KBM-7 (cell line): ENCODE measurements at places on chromosomes 12 and 14.

DNA sequence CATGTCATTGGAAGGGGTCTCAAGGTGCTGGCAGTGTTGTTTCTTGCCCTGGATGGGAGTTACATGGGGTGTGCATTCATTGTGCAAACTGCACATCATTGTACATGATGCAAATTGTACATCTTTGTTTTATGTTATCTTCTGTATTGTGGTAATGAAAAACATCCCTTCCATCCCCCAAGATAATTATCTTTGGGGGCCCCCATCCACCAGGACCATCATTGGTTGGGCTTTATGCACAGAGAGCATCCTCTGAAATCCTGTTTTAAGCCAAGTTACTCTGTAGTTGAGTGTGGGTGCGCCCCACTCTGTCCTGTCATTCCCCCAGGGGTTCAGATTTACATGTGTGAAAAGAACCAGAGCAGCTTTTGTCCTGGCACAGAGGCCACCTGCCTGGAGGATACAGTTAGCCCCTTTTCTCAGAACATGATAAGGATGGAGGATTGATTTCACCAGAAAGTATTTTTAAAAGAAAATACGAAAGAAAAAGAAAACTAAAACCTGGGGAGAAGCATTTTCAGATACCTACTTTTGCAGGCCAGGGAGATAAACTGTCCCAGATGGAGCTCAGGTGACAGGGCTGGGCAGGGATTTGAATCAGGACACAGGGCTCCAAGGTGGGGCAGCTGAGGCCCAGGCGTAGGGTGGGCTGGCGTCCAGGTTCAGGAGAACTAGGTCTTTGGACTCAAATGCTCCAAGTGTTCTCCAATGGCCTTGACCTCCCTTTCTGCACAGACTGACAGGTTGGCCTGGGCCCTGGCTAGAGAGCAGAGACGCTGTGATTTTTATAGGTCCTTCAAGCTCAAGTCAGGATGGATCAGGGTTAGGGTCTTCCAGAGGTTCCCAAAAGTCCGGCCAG, 17.2 kb downstream of the WSCD2 start:
- DNase-seq, result no peak

DNA sequence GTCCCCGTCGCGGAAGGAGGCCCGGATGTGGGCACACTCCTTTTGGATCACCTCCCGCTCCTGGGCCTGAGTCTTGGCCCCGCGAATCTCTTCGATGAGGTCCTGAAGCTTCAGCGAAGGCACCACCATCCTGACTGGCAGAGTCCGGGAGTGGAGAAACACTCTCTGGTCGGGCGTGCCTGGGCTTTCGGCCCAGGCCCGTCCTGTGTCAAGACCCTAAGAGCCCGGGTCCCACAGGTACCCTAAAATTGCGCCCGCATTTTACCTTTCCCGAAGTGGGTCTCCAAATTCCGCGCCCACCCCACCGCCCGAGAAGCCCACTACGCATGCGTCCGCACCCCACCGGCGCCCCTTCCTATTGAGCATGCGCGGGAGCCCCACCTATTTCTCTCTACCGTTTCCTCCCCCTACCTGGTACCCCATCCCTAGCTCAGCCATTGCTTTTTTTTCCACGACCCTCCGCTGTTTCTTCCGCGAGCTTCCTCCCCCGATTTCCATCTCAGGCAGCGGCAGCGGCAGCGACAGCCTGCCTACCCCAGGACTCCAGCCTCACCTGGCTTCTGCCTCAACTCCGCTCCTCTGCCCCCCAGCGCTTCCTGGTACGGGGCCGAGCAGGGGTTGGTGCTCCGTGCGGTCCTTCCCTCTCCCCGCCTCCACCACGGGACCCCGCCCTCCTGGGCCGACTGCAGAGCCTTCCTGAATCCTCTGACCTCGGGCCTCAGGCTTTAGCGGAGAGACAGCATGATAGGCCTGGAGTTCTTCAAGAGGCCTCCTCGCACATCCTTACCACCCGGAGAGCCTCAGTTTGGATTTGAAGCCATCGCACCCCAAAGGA, at the start of gene AP1G2:
Gene AP1G2, minus strand, starts transcription at position 606 of the 835 bp plus-strand sequence. Its CDS starts 477 bp downstream, at position 129.
- peak; percentile 92 for DNase-seq

GRCh38 chr14:64620910-64621309, 71.1 kb downstream of the PPP1R36 start:
- no peak for DNase-seq

DNA sequence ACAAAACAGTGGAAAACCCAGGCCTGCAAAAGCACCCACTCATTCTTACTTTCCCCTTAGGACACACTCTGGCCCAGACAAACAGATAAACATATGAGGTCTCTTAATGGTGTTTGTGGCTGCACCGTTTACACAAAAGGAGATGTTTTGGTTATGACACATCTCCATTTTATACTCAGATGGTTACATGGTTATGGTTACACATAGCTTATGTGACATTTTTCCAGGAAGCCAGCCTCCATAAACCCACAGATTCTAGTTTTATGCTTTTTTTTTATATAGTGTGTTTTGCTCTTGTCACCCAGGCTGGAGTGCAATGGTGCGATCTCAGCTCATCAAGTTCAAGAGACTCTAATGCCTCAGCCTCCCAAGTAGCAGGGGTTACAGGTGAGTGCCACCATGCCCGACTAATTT, 3.5 kb upstream of the KLRD1 start:
- DNase-seq, result no peak

DNA sequence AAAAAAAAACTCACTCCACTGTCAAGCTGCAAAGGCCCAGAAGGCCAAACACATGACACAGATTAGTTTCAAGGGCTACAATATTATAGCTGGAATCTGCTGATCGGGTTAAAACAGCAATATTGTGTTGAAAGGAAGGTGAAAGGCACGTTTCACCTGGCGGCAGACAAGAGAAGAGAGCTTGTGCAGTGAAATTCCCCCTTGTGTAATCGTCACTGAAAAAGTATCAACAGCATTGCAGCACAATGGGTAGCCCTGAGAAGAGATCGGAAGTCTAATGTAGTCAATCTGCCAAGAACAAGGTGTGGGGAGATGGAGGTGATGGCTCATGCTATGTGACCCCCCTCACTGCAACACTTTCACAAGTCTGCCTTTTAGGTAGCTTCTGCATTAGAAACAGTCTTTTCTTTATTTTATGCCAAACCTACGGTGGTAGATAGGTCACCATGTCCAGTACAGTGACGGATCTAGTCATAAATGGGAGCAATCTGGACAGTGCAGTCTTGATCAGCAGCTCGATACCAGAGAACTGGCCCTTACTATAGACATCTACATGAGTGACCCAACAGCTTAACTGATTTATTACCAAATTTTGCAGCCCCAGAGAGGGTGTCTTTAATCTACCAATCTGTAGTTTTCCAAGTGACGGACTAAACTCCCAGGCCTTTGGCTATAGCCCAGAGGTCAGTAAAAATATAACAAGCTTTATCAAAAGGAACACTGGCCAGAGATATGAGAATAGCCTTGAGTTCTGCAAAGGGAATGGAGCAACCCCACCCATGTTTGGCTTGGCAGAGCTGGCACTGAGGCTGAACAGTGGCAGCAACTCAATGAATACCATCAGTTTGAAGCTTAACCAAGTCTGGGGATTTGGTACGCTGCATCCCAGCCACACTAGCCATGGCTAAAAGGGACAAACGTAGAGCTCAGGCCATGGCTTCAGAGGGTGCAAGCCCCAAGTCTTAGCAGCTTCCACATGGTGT, 35.4 kb downstream of the SPTSSA start:
- no peak for DNase-seq

- no peak for DNase-seq
These were observed 18.8 kb downstream of the BCL11B start for GRCh38 chr14:99252940-99253868.

GRCh38 chr14:68390741-68391140, 402.1 kb downstream of the ZFP36L1 start:
- DNase-seq, result no peak

GRCh38 chr14:33465846-33466700, 484.8 kb downstream of the EGLN3 start:
- DNase-seq, result no peak

DNA sequence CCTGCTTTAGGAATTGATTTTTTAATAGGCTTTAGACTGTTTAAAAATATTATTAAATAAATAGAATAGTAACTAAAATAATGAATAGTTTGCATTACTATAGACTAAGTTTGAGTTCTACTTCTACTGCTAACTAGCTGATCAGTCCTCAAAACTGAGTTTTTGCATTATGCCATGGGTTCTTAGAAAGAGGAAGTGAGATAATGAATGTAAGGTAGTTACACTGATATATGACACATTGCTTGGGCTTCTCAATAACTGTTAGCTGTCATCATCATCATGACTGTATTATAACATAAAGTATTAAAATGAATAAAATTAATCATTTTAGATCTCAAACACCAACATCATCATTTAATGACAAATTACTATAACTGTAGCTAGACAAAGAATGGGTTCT, 949.7 kb downstream of the TRHDE start:
- DNase-seq, result no peak

- no peak for DNase-seq
These were observed 116.9 kb downstream of the DIP2B start for GRCh38 chr12:50621399-50622300.

DNA sequence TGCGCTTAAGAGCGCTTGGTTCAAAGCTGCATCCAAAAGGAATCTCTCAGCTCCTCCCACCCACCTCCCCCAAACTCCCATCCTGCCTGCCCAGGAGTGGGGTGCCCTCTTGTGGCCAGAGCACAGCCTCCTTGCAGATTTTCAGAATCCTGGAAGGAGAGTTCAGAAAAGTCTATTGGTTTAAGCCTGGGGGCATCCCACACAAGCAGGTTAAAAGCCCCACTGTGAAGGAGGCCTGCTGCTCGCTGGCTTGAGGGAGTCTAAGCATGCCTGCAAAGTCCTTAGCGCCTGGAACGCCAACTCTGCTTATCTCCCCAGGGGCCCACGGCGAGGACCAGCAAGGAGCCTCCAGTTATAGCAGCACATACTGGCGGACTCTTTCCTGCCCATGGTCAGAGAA, 297.1 kb downstream of the KSR2 start:
- DNase-seq, result peak; percentile 16

GRCh38 chr12:6372403-6373003, 2.9 kb downstream of the SCNN1A start:
- DNase-seq, result peak; percentile 84

DNA sequence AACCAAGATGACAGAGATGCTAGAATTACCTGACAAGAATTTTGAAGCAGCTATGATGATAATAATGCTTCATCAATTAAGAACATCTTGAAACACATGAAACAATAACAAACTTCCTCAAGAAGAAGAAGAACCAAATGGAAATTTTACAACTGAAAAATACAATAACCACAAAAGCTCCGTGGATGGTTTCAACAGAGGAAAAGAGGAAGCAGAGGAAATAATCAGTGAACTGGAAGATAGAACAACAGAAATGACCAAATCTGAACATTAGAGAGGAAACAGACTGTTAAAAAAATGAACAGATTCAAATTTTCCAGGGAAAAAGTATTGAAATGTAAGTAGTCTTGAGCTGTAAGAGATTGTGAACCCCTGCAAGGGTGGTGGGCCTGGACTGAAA, 62.8 kb upstream of the SLC35F4 start:
- DNase-seq, result peak; percentile 88

- no peak for DNase-seq
These were observed 3.4 kb upstream of the GLIPR1 start for GRCh38 chr12:75477137-75477536.

GRCh38 chr12:92784356-92784755, 81.6 kb downstream of the PLEKHG7 start:
- DNase-seq, result no peak

GRCh38 chr12:28941248-28941647, 207.8 kb upstream of the FAR2 start:
- no peak for DNase-seq

- DNase-seq, result peak; percentile 81
These were observed 5.1 kb downstream of the ARHGDIB start for GRCh38 chr12:14956024-14956891.

GRCh38 chr12:49537752-49538509, 899 bp upstream of the KCNH3 start:
- DNase-seq, result peak; percentile 48

- DNase-seq, result peak; percentile 81
These were observed 1.2 kb downstream of the SOCS2 start for GRCh38 chr12:93573552-93574223.

GRCh38 chr12:108297895-108298760, 41.0 kb downstream of the CMKLR1 start:
- DNase-seq, result no peak

GRCh38 chr14:96146131-96146771, 58.4 kb upstream of the BDKRB2 start:
- no peak for DNase-seq

GRCh38 chr12:114480337-114481199, 74.6 kb upstream of the TBX5 start:
- DNase-seq, result no peak

DNA sequence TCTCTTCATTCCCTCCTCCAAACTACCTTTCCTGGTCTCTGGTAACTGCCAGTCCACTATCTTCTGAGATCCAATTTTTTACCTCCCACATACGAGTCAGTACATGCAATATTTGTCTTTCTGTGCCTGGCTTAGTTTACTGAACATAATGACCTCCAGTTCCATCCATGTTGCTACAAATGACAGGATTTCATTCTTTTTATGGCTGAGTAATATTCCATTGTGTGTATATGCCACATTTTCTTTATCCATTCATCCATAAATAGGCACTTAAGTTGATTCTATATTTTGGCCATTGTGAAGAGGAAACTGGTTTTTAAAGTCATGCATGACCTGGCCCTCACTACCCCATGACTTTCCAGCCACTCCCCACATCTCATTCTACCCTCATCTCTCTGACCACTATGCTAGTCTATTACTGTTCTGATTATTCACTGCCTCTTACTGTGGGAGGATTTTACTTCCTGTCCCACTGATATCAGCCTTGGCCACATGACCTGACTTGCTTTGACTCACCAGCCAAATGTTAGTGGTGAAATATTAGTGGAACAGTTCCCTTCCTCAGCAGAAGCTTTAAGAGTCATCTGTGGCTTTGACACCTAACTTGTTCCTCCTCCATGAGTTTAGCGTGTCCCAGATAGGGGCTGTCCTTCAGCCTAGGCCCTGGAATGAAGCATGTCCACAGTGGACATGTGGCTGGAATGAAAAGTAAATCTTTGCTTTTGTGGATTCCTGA, 52.2 kb downstream of the GOLGA5 start:
- peak; percentile 65 for DNase-seq

DNA sequence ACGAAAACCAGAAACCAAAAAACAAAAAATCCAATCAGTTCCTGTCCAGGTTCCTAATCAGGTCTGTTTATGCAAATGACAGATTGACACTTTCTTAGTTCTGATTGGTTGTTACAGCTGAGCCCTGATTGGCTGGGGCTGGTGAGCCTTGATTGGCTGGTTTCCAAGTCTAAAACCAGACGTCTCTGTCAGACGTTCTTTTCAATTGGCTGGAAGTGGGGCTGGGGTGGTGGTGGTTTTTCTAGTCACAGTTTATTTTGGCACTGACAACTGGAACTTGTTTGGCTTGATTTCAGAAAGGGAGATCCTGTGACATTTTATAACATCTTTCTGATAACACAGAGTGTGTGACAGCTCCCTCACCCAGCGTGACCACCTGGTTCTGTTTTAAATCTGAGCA, 36.1 kb upstream of the PRICKLE1 start:
- no peak for DNase-seq

GRCh38 chr12:2643576-2644135, 151.1 kb upstream of the FKBP4 start:
- no peak for DNase-seq

GRCh38 chr12:78698747-78699146, 165.8 kb upstream of the SYT1 start:
- DNase-seq, result no peak

GRCh38 chr12:114166362-114166761, 200.2 kb upstream of the RBM19 start:
- DNase-seq, result peak; percentile 30

- no peak for DNase-seq
These were observed 3.8 kb downstream of the CCDC88C start for GRCh38 chr14:91413547-91414474.

GRCh38 chr14:67018720-67019119, 170.5 kb upstream of the GARIN2 start:
- DNase-seq, result peak; percentile 17
